Myocyte (in vitro differentiated cells): ENCODE measurements at places on chromosomes 6 and 20. TPM values are rescaled to one million over a fixed set of nuclear protein-coding genes. Genes with fewer than 3 reads are reported as not detected.

GRCh38 chr6:140344142-140344913 lies 969.9 kb upstream of the CITED2 start:
- peak; percentile 36 for DNase-seq

DNA sequence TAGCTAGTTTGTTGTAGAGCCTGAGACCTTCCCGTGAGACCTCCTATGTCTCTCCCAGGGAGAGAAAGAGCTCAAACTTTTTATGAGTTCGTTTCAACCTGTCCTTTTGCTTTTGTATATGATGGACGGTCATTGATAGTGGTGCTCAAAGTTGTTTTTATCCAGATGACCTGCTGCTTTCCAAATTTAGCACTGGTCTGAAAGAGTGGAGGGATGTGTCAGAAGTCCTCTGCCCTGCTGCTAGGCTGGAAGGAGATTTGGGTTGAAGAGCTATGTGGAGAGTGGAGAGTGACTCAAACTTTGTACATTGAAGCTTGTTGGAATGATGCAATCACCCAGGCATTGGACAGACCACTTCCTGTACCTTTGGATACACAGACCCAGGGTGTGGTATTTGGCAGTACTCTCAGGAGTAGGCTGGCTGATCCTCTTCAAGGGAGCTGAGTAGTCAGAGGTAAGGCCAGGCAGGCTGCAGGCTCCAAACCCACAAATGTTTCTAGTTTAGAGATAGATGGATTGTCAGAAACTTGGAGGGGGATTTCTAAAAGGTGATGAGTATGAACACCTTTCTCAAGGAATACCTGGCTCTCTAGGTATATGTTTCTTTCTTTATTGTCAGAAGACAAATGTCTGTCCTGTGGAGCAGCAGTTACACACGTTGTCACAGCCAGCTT lies 49.4 kb upstream of the RREB1 start:
- DNase-seq: peak; percentile 94

- peak; percentile 6 for DNase-seq
Measured at GRCh38 chr6:116881236-116881635, 4.2 kb downstream of the RFX6 start.

- DNase-seq: no peak
Measured at GRCh38 chr6:35468980-35469750, 964 bp downstream of the RPL10A start.

DNA sequence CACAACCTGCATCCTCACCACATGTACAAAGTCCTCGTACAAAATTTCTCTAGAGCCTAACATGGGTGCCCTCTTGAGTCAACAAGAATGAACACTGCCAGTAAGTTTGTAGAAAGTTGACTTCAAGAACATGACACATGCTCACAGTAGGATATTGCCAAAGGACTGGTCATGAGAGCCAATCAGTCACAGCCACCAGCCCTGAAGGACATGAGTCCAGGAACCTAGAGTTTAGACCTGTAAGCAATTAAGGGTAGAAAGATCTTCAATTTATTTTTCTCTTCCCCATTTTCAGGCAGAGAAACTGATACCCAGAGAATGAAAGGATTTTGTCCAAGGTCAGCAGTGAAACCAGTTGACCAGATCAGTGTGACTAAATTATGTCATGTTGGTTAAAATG lies 96.1 kb downstream of the MAFB start:
- DNase-seq: no peak

GRCh38 chr6:43508481-43509141 lies 1.5 kb downstream of the LRRC73 start:
- no peak for DNase-seq

DNA sequence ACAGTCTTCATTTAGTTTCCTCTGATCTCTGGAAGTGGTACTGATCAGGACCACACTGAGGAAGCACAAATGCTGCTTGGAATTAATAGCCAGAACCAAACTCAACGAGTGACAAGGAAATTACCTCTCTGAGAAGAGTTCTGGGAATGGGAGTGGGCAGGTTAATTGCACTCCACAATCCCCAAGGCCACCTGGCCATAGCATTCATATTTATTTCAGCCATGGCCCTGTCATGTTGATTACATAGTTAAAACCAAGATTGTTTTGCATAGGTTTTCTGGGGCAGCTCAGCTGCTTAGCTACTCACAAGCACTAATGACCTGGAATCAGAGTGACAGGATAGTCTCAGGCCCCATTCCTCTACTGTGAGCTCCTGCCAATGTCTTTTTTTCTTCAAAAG lies 230.2 kb upstream of the RIMS1 start:
- no peak for DNase-seq

DNA sequence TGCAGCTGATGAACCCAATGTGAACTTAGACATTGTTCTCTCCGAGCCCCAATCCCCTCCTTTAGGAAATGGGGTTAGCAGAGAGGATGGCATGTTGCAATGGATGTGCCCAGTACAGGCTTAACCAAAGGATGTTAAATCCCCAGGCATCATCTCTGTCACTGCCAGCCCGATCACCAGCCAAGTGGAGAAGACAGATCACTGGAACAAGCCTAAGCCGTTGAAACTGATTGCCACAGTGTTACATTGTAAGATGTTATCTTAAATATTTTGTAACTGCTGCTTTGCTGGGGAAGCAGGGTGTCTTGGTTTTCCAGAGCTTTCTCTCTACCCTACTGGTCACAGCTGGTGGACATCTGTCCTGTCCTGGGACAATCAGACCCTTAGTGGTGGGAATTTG lies 783.4 kb upstream of the CHD6 start:
- DNase-seq: no peak

GRCh38 chr6:52305411-52305810 lies 20.9 kb upstream of the MCM3 start:
- DNase-seq: peak; percentile 7

DNA sequence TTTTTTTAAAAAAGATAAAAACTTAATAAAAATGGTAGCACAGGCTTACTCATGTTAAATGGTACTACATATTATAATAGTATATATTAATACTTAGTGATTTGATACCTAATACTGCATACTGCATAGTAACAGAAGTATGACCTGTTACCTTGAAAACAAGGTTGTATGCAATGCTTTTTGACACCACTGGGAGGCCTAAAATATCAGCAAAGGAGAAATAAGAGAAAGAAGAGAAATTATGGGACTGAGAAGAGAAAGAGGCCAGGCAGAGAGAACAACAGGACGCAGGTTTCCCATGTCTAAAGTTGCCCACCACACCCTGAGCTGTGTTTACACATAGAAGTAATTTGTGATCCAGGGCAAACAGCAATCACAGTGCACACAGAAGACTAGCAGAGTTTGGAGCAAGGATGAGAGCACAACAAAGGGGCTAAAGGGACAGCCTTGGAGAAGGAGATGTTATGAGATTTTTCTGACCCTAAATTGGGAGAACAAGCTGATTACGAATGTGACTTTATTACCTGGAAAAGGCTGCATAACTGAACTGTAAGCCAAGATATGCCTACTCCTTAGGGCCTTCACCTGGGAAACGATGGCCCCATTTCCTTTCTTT lies 73.2 kb downstream of the ROS1 start:
- DNase-seq: no peak

- DNase-seq: no peak
Measured at GRCh38 chr6:96834070-96834469, 3.2 kb downstream of the GPR63 start.

- DNase-seq: no peak
Measured at GRCh38 chr6:8234321-8234720, 132.0 kb upstream of the EEF1E1 start.

GRCh38 chr6:139699911-139700310 lies 325.5 kb upstream of the CITED2 start:
- no peak for DNase-seq

DNA sequence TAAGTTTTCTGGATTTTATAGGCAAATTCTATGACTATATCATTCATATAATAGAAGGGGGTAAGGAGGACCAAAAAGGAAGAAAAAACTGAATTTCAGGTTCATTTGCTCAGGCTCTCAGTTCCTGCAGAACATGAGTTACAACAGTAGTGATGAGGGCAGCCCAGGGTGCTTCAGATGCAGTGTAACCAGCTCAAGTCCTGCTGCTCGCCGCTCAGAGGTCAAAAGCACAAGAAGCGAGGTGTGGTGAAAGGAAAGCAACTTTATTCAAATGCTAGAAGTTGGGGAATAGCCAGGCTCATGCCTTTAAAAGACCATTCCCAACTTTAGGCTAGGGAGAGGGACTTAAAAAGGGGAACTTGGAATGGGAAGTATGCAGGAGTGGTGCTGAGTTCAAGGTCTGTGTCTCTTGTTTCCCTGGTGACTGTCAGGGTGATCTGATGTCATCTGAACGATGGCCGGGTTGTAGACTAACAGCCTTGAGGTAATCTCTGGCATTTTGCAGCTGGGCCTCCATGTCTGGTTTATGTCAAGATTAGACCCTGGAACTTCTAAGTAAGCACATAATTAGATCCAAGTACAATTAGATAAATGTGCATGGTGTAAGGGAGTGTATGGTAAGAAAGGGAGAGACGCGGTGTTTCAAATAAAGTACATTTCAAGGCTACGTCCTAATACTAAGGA lies 14.5 kb upstream of the SEC63 start:
- DNase-seq: no peak

DNA sequence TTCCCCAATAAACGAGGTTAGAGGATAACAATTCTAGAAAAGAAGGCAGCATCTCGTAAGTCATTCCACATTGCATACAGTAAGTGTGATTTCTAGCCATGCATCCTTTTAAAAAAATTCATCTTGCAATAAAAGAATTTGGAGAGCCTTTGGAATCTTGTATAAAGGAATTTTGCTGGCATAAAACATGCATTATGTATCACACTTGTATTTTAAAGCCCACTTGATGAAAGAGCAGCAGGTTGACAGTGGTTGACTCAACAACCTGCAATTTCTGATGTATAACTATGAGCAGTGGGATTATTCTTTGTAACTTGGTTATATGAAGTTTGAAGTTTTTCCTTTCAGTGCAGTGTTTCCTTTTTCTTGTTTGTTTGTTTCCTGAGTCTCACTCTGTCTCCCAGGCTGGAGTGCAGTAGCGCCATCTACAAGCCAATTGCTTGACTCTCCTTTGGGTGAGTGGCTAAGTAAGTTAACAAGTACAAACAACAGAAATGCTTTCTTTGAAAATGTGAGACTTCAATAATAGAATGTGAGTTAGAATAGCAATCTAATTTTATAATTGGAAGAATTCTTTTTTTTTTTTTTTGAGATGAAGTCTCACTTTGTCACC lies 39.9 kb downstream of the JARID2 start:
- no peak for DNase-seq

DNA sequence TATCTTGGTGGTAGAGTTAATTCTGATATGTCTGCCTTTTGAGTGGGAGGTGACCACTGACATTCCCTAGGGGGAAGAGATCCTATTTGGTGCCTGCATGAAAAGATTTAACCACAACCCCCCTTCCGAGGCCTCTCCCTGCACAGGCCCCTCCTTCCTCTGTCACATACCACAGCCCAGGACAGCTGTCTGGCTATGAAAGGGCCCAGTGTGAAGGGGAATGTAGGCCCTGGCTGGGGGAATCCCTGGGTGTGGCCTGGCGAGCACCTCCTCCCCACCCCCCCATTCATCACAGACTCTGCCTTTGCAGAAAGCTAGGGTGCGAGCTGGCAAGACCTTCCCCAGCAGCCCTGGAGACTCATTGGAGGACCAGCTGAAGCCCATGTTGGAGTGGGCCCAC lies 27.4 kb upstream of the MAPRE1 start:
- peak; percentile 95 for DNase-seq

GRCh38 chr6:445571-446417 lies 54.2 kb downstream of the IRF4 start:
- DNase-seq: no peak

GRCh38 chr20:58891086-58891717 lies 38.7 kb downstream of the GNAS start:
- DNase-seq: peak; percentile 80

DNA sequence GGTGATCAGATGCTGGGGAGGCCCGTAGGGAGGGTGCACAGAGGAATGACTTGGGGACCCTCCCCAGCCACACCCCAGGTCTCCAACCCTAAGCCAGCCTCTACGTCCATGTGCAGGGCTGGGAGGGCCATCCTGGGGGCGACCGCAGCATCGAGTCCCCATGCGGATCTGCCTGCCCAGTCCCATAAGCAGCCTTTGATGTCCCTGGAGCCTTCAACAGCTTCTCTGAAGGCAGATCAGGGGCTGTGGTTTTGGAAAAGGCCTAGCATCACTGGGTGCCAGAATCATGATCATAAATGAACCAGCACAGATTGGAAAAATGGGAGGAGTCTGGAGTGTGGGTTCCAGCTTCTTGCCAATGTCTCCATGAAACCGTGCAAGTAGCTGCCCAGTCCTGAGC lies 22.9 kb downstream of the TOX2 start:
- DNase-seq: no peak

DNA sequence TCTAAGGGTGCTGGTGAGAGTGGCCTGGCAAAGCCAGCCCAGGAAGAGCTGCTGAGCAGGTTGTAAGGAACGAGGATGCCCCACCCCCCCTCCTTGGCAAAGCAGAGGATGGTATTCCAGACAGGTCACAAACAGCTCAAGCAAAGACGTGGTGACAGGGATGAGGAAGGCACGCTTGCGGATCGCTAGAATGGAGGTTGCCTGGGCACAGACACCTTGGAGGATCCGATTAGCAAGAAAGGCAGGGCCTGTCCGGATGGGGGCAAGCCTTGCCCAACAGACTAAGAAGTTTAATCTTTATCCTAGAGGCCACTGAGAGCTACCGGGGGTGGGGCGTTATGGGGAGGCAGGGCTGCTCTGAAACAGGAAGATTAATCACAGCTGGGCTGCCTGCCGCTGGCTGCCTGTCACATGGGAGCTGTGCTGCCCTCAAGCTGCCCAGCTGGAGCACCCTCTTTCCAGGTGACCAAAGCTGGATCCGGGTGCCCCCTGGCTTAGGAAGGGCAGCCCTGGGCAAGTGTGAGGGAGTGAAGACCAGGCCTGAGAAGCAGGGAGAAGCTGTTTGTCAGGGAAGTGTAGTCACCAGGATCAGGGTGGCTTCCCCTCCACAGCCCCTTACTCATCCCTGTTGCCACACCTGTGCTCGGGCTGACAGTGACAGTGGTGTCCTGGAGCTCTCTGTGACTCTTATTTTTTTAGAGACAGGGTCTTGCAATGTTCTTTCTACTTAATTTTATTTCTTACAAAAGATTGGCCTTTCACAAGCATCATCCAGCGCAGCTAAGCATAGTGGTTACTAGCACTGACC lies 9.1 kb upstream of the MAPK13 start:
- DNase-seq: no peak

DNA sequence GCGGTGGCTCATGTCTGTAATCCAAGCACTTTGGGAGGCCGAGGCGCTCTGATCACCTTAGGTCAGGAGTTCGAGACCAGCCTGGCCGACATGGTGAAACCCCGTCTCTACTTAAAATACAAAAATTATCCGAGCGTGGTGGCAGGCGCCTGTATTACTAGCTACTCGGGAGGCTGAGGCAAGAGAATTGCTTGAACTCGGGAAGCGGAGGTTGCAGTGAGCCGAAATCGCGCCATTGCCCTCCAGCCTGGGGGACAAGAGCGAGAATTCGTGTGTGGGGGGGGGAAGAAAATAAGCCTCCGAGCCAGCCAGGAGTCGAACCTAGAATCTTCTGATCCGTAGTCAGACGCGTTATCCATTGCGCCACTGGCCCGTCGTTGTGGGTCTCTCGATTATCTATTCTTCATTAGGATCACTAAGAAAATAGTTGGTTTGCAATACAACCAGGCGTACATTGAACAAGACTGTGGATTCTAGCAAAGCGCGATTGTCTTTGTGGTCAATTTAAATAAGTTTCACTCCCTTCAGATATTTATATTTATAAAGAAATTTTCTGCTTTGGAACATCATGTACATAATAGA lies 33.9 kb upstream of the PRSS16 start:
- DNase-seq: no peak

The TREM2 gene
- 0.16 TPM in 1 of 2 replicates, not detected in the other for total RNA-seq

The TMEM74B gene
- total RNA-seq: not detected in 2 replicates

The TRIM15 gene
- not detected in 2 replicates for total RNA-seq

The CCN5 gene
- total RNA-seq: 0.16 and 0.19 TPM in 2 replicates

The SLC32A1 gene
- total RNA-seq: not detected in 2 replicates

The C6orf15 gene
- 1.2 and 2.4 TPM in 2 replicates for total RNA-seq

The MEI4 gene
- total RNA-seq: not detected in 2 replicates
